CD8-positive, alpha-beta T cell (primary cell): ENCODE measurements at places on chromosomes 1 and 21. TPM values are rescaled to one million over a fixed set of nuclear protein-coding genes. Genes with fewer than 3 reads are reported as not detected.

ZNF678 gene
- 3.2 TPM for total RNA-seq

PROK1 gene
- not detected for total RNA-seq

GPR153 gene
- total RNA-seq: 0.65 TPM

RORC gene
- 5.6 TPM for total RNA-seq

SHC1 gene
- 58.3 TPM for total RNA-seq

LCE6A gene
- total RNA-seq: not detected

SDC3 gene
- total RNA-seq: not detected

SH2D1B gene
- total RNA-seq: not detected

ATAD3C gene
- 0.89 TPM for total RNA-seq

MRPL9 gene
- 186 TPM for total RNA-seq

BSND gene
- not detected for total RNA-seq

PANK4 gene
- total RNA-seq: 44.8 TPM

CCDC27 gene
- not detected for total RNA-seq

CEP104 gene
- 16.8 TPM for total RNA-seq

TAS1R1 gene
- not detected for total RNA-seq

TTLL7 gene
- not detected for total RNA-seq

CAPN8 gene
- 0.43 TPM for total RNA-seq

DNA sequence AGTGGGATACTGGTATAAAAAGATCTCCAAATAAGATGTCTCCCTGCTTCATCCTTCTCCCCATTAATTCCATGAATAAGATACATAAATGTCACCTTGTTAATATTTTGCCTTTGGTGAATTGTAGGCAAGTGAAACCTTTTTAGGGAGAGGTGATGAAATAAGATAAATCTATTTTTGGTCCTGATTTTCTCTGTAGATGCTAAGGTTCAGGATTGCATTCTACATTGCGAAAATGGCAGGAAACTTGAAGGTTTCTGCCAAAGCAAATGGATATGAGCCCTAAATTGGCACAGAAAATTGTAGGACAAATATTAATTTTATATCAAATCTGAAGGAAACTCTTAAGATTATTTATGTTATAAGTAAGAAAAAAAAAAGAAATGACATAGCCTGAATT is 107.1 kb downstream of the PLPPR4 start:
- no peak for DNase-seq

DNA sequence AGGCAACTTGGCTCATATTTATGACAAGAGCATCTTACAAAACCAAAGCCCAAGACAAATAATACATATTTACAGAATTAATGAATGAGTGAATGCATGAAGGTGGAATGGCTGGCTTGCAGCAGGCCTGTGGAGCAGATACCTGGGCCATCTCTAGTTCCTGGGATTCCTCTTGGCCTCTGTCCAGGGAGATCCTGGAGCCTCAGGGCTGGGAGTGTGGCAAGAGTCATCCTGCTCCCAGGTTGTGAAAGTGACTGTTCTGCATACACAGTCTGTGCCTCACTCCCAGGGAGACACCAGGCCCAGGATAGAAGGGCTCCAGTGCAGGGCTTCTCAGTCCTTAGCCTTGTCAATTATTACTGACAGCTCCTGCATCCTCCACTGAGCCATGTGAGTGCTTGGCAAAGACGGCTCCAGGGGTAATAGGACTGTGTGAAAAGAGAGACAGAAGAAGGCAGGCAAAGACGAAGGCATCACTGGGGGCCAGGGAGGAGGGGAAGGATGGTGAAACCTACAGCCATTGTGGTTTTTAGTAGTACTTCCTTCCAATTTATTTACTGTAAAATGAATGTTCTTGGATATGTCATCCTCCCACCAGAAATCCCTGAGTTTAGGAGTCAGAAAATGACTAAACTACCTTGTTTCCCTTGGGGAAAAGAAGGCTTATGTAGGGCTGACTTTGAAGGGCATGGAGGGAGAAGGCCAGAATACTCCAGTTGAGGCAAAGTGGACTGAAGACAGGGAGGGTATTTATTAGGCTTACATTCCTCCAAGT is 14.3 kb upstream of the KPRP start:
- no peak for DNase-seq

GRCh38 chr1:87682565-87682964 is 353.9 kb downstream of the LMO4 start:
- no peak for DNase-seq

- DNase-seq: no peak
Measured at GRCh38 chr1:246417152-246417812, 89.8 kb downstream of the SMYD3 start.

DNA sequence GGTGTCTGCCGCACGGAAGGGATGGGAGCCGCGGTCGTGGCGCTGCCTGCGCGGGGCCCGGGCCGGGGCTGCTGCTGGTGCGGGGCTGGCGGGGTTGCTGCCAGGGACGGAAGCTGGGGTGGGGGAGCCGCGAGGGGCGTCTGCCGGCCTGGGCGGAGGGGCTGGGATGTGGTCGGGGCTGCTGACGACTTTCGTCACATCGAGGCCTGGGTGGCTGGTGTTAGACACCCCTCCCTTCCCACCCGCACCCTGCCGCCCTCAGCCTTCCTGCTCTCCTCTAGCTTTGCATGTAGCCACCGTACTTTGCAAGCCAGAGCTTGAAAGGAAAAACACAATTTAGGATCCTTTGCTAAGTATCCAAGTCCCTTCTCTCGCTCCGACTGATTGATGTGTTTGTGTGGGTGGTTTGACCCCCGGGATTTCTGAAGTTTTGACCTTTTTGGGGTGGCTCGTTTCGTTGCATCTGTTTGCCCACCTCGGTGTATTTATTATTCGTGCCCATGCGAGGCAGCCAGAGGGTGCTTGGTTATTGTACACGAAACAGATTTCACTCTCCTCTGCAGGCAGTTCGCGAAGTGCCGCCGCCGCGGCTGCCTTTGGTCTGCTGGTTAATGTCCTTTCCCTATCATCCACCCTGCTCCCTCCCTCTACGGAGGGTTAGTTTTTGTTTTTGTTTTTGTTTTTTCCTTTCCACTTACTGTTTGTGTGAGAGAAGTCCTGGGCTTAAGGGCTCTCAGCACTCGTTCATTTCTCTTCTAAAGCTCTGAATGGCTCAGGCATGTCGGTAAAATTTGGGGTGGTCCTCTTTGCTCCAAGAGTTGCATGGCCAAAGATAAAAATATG is 868 bp downstream of the C1orf21 start:
- DNase-seq: peak; percentile 35

GRCh38 chr1:39214998-39215873 is 10.7 kb downstream of the MACF1 start:
- DNase-seq: peak; percentile 20

- DNase-seq: no peak
Measured at GRCh38 chr1:185973645-185974044, 239.5 kb downstream of the HMCN1 start.

DNA sequence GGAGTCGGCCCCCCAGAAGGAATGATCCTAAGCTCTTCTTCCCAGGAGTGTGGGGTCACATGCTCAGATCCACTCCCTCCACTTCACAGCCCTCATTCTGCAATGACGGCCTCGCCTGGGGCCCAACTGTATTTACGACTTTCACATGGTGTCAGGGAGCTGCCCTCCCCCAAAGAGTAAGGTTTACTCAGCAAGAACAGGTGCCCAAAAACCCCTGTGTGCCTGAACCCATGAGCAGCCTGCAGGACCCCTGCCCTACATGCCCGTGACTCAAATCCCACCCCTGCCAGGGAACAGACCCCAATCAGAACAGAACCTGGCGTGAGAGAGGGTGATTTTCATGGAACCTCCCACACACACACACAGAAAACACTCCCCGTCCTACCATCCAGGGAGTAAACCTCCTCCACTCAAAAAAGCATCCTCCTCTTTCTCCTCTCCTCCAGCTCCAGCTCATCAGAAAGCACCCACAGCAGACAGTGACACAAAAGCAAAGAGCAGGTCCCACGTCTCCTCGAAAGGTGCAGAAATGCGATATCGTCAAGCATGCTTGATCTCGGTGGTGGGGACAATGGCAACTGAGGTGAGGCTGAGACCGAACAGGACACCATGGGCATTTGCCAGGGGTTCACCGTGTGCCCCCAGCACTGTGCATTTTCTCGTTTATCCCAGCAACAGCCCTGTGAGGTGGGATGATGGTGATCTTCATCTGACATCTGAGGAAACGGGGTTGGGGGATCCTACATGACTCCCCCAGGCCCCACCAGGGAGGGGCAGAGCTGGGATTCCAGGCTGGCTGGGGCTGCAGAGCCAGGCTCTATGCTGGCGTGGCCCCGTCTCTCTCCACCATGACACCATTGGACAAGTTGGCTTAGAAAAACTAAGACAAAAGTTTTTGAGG is 397.9 kb downstream of the NPHP4 start:
- no peak for DNase-seq

DNA sequence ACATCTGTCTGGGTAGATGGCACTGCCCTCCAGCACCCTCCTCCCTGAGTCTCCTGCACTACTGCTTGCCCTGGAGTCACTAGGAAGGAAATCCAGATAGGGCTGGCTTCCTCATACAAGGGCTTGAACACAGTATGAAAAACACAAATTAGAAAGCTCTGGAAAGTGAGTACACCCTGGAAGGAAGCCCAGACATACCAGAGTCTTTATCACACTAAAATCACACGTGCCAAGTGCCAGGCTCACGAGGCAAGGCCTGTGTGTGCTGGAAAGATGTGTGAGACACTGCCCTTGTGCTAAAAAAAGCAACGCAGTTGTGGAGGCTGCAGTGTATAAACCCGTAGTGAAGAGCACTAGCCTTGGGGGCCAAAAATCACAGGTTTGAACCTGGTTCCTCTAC is 28.3 kb upstream of the S100A7 start:
- DNase-seq: no peak

GRCh38 chr21:14271053-14271452 is 55.1 kb downstream of the RBM11 start:
- DNase-seq: no peak

DNA sequence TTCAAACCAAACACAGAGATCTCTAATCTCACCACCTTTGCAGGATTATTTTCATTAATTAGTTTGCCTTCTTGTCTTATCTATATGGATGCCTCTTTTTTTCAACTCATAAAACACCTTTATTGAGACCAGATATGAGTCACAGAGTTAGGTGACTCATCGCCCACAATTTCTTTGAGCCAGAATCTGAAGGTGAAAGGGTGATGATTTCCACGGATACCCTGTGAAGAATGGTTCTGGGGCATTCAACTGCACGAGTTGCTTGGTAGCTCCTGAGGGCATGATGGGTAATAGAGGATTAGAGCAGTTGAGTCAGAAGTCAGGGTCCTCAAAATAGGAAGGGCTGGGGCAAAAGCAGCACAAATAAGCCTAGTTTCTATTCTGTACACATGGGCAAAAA is 128.2 kb downstream of the TBX19 start:
- DNase-seq: no peak

DNA sequence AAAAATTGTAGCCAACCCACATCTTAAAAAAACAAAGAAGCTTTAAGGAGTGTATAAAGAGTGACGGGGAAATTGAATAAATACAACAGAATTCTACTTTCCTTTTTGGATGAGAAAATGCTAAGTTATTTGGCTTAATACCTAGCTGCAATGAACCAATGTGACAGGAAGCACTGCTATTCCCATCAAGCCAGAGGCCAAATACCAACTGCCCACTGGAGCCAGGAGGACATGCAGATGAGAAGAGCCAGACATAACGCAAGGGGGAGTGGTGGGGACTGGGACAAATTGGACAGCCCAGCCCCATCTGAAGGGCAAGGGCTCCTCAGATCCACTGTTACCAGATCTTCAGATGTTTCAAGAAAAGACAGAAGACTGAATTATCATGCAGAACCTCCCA is 25.7 kb downstream of the DNAJC11 start:
- no peak for DNase-seq

GRCh38 chr1:40363721-40364120 is 9.8 kb upstream of the SMAP2 start:
- no peak for DNase-seq

DNA sequence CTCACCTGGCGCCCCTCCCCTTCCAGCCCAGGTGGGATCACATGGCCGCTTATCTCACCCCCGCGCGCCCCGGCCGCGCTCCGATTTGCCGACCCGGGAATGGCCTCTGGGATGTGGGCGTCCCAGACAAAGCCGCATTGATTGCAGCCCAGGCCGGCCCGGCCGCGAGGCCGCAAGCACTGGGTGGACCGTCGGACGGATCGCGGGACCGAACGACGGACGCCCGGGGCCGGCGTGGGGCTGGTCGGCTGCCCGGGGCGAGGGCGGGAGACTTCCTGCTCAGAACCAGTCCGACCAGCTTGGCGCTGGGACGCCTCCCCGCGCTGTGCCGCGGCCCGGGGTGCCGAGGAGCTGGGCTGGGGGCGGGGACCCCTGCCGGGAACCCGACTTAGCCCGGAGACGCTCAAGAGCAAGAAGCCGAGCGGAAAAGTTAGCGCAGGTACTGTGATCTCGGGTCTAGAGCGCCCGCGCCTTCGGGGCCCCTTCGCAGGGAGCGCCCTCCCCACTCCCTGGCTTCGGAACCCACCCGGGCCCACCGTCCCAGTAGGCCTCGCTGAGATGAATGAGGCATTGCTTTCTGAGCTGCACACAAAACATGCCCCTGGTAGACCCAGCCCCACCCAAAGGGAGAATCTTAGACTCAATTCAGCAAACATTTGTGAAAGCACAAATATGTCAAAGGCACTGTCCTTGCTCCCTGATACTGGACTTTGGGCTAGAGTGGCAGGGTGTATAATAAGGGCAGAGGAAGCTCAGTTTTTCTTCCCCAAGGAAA is 415 bp upstream of the LAD1 start:
- DNase-seq: no peak

DNA sequence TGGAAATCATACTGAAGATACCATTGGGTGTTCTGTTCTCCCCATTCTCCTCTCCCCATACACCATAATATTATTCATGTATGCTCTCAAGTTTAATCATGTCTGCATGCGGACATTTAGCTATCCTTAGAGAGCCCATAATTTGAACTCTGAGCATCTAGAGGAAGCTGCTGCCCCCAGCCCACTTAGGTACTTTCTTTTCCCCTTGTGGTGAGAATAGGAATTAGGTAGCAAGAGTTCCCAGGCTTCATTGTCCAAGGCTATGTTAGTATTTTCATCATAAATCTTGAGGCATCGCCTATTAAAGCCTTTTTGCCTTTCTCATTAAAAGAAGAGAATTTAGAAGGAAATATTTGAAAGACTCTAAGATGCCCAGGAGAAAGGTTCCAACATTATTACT is 96.3 kb downstream of the ROR1 start:
- DNase-seq: no peak

DNA sequence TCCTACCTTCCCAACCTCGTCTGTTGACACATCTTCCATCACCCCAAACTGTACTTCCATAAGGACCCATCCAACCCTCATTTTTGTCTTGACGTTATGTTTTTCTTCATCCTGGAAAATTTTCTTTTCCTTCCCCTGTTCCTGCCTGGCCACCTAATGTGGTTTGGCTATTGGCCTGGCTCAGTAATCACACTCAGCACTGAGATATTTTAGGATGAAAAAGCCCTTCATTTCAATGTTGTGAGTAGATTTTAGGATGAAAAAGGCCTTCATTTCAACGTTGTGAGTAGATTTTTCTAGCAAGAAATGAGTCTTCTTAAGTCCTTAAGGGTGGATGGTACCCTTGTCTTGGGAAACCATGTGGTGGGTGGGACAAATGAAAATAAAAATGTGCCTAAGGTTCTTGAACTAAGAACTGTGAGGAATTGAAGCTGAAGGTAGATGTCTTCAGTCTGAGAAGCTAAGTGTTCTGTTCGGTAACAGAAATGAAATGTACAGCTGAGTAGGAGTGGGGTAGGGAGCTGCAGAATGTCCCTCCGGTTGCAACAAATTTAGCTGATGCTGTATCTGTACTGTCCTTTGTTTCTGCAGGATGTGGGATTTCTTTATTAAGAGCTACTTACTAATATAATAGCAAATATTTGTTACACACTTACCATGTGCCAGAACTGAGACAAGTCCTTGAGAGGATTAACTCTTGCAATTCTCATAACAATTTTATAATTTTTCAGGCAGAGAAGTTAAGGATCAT is 36.1 kb downstream of the DNTTIP2 start:
- DNase-seq: no peak

GRCh38 chr1:26289158-26290059 is 9.5 kb downstream of the SH3BGRL3 start:
- peak; percentile 74 for DNase-seq
